Activated B cell treated with CpG ODN at 0.5 μM for 24 hours (primary cell): ENCODE measurements at places on chromosomes 11 and 22. TPM values are rescaled to one million over a fixed set of nuclear protein-coding genes. Genes with fewer than 3 reads are reported as not detected.

DNA sequence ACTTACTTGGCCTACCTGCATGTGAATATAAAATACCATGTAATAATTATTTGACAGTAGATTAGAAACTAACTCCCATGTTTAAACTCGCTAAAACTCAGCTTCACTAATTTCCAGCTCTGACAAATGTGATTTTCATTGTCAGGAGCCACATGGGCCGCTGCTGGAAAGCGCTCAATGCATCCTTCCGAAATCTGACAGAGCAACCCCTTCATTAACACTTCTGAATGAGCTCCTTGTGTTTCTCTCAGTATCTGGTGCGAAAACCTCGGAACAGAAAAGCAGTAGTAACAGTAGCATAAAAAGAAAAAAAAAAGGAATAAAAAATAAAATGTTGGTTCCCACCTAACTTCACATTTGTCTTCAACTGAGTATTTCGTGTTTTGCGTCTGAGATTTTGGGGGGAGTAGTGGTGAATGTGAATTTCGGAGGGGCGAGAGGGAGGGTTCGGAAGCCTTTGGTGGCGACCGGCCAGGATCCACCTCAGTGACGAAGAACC is 710 bp downstream of the MTCH2 start:
- DNase-seq, result no peak

GRCh38 chr22:48921411-48921903 is 906.2 kb downstream of the BRD1 start:
- DNase-seq, result no peak

GRCh38 chr11:2902784-2903671 is 17.5 kb upstream of the CDKN1C start:
- no peak for DNase-seq

DNA sequence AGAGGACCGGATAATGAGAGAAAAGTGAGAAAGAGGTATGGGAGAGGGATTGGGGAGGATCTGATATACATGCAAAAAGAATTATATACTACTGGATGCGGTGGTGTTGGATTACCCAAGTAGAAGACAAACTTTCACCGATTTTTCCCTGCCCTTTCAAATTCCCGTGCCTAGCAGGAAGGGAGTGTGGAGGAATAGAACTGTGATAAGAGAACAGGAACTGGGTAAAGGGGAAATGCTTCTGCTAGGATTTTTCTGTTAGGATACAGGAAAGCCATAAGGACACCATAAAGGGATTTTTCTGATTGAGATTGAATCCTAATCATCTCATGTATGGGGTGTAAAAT is 480 bp upstream of the MTMR2 start:
- DNase-seq, result no peak

DNA sequence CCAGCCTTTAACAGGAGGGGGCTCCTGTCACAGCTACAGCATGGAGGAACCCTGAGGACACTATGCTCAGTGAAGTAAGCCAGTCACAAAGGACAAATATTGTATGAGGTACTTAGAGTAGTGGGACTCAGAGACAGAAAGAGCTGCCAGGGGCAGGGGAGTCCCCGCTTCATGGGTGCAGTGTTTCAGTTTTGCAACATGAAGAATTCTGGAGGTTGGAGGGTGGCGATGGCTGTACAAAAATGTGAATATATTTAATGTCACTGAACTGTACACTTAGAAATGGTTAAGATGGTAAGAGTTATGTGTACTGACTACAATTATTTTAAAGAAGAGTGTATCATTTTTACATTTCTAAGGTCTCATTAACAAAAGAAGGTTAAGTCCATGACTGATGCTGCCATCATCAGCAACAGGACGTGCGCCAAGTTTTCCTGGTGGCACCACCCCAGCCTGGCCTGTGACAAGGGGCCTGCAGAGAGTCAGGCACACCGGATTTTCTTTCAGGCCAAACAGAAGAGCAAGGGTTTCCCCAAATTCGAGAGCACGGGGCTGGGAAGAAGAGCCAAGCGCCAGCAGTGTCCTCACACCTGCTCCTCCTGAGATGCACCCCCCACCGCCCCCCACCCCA is 22.1 kb downstream of the YPEL1 start:
- no peak for DNase-seq

DNA sequence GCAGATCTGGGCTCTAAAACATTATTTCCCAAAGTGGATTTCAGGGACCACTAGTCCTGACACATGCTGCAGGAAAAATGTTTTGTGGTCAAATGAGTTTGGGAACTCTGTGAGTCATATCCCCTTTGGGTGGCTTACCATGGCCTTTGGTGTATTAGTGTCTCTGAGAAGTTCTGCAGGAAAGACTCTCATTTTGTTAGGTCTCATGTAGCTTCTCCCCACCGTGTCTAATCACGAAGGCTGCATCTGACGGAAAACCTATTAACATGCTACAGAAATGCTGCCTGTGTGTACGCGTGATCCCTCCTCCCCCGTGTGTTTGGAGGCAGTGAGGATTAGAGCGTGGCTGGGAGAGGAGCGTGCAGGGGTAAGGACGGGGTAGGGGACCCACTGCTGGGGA is 191.7 kb downstream of the ST3GAL4 start:
- no peak for DNase-seq

- no peak for DNase-seq
These were observed 135.6 kb downstream of the RCN1 start for GRCh38 chr11:32226480-32226879.

DNA sequence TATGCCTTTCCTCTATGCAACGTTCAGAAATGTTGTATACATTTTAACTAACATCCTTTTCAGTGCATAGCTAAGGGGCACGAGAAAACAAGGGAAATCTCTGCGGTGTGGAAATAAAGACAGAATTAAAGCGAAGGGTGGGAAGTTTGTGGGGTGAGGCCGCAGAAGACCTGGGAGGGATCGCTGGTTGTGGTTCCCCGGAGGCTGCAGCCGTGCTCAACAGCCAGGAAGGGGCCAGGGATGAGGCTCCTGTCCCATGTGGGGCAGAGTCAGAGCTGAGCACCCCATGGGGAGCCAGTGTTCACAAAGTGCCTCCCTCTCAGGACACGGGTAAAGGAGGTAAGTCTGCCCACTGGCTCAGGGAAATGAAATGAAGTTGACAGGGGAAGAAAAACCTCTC is 67.5 kb downstream of the MYEOV start:
- peak; percentile 5 for DNase-seq

CYP2D6 gene
- total RNA-seq, result 1.3 and 2.8 TPM in 2 replicates

OPCML gene
- not detected in 2 replicates for total RNA-seq

OR6Q1 gene
- not detected in 2 replicates for total RNA-seq
